ENCODE measurements at places on chromosomes 6 and 20. TPM values are rescaled to one million over a fixed set of nuclear protein-coding genes. Genes with fewer than 3 reads are reported as not detected.

CDC5L gene
- total RNA-seq: 56.7 TPM

NRSN1 gene
- total RNA-seq: 22.0 TPM

RFX6 gene
- not detected for total RNA-seq

GRCh38 chr20:9402546-9402945, 111.8 kb upstream of the LAMP5 start:
- no peak for DNase-seq

- DNase-seq: no peak
Measured at GRCh38 chr6:43009124-43009523, 4.6 kb downstream of the MEA1 start.

GRCh38 chr6:47007657-47008396, 34.3 kb downstream of the ADGRF1 start:
- DNase-seq: no peak

Data from frontal cortex (tissue), 4 donors.